ENCODE measurements at places on chromosomes 7 and 10. TPM values are rescaled to one million over a fixed set of nuclear protein-coding genes. Genes with fewer than 3 reads are reported as not detected.

The PTPN20 gene
- total RNA-seq: not detected

The OR13A1 gene
- total RNA-seq: not detected

The HOXA2 gene
- total RNA-seq: 8.7 TPM

The OR2F2 gene
- not detected for total RNA-seq

The ZNF33A gene
- total RNA-seq: 33.8 TPM

The CABCOCO1 gene
- not detected for total RNA-seq

The PDK4 gene
- 664 TPM for total RNA-seq

The CHRM2 gene
- total RNA-seq: 0.40 TPM

The CCDC71L gene
- total RNA-seq: 20.3 TPM

The PDCD4 gene
- total RNA-seq: 538 TPM

The SPDYE8 gene
- total RNA-seq: not detected

The TMEM130 gene
- 1.6 TPM for total RNA-seq

The SVOPL gene
- not detected for total RNA-seq

The GHRHR gene
- total RNA-seq: not detected

The GCK gene
- total RNA-seq: not detected

The DLX5 gene
- total RNA-seq: not detected

The FAM25A gene
- total RNA-seq: not detected

The C10orf62 gene
- not detected for total RNA-seq

Measured in Peyer's patch (tissue), 4 donors.